ENCODE measurements at places on chromosomes 7 and 10. TPM values are rescaled to one million over a fixed set of nuclear protein-coding genes. Genes with fewer than 3 reads are reported as not detected.

The ACTL6B gene
- not detected for polyA plus RNA-seq

The ELOVL3 gene
- polyA plus RNA-seq: 0.27 TPM

GRCh38 chr10:106296750-106297392 lies 867.6 kb downstream of the SORCS1 start:
- DNase-seq: no peak

DNA sequence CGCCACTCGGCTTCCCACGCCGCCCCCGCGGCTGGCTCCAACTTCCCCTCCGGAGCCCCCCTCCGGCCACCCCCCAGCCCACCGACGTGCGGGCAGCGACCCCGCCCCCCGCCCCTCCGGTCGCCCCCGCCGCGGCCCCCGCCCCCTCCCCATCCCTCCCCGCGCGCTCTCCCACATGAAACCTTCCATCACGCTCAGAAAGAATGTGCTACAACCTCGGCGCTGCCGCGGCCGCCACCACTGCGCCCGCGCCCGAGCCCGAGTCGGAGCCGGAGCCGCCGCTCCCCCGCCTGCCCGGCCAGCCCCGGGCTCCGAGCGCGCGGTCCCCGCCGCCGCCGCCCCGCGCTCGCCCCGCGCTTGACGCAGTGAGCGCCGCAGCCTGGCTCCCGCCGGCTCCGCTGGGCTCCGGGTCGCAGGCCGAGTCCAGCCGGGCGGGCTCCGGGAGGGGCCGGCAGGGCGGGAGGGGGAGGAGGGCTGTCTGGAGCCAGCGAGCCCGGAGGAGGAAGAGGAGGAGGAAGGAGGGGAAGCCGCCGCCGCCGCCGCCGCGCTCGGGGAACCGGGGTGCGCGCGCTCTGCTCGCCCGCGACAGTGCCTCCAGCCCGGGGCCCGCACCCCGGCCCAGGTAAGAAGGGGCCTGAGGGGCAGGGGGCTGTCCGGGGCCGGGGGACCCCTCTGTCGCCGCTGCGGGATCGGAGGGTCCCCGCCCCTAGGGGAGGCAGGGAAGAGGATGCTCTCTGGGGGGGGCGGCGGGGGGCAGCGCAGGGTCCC lies 4.3 kb upstream of the ELFN1 start:
- DNase-seq: peak; percentile 38

The CFAP46 gene
- 0.64 TPM for polyA plus RNA-seq

The TRIM73 gene
- polyA plus RNA-seq: not detected

The TMEM236 gene
- 0.02 TPM for polyA plus RNA-seq

The LRRC72 gene
- not detected for polyA plus RNA-seq

The IDI2 gene
- not detected for polyA plus RNA-seq

DNA sequence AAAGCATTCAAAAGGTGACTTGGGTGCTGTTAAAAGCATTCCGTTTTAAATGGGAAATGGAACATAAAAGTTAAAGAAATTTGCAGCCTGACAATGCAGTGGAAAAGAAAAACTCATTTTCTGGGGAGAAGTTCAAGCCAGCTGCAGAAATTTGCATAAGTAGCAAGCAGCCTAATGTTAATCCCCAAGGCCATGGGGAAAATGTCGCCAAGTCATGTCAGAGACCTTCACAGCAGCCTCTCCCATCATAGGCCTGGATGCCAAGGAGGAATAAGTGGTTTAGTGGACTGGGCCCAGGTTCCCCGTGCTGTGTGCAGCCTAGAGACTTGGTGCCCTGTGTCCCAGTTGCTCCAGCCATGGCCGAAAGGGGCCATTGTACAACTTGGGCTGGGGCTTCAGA lies 154.2 kb downstream of the PKD1L1 start:
- DNase-seq: no peak

The EGFR gene
- polyA plus RNA-seq: 62.7 TPM

DNA sequence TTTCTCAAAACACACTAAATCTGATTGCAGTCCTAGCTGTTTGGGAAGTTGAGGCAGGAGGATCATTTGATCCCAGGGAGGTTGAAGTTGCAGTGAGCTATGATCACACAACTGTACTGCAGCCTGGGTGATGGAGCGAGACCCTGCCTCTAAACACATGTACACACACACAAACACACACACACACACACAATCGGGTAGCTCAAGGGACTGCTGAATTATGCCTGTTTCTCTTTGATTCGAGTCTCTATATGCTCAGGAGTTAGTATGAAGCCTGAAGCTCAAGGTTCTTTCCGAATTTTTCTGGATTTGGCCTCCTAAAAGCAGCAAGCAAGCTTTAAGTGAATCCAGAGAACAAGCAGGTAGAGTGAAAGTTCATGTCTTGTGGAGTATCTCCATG lies 22.5 kb downstream of the PRTFDC1 start:
- DNase-seq: no peak

The SLC16A9 gene
- 0.56 TPM for polyA plus RNA-seq

DNA sequence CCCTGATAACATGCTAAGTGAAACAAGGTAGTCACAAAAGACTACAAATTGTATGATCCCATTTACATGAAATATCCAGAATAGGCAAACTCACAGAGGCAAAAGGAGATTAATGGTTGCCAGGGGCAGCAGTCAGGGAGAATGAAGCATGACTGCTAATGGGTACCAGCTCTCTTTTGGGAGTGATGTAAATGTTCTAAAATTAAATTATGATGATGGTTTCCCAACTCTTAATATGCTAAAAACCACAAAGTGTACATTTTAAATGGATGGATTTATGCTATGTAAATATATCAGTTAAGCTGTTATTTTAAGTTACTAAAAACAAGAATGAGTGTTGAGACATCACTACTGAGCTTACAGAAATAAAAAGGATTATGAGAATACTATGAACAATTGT lies 12.6 kb downstream of the CYP51A1 start:
- DNase-seq: no peak

Data from fibroblast of lung (primary cell).